Epithelial cell of prostate (primary cell): ENCODE measurements at places on chromosomes 11 and 22.

DNA sequence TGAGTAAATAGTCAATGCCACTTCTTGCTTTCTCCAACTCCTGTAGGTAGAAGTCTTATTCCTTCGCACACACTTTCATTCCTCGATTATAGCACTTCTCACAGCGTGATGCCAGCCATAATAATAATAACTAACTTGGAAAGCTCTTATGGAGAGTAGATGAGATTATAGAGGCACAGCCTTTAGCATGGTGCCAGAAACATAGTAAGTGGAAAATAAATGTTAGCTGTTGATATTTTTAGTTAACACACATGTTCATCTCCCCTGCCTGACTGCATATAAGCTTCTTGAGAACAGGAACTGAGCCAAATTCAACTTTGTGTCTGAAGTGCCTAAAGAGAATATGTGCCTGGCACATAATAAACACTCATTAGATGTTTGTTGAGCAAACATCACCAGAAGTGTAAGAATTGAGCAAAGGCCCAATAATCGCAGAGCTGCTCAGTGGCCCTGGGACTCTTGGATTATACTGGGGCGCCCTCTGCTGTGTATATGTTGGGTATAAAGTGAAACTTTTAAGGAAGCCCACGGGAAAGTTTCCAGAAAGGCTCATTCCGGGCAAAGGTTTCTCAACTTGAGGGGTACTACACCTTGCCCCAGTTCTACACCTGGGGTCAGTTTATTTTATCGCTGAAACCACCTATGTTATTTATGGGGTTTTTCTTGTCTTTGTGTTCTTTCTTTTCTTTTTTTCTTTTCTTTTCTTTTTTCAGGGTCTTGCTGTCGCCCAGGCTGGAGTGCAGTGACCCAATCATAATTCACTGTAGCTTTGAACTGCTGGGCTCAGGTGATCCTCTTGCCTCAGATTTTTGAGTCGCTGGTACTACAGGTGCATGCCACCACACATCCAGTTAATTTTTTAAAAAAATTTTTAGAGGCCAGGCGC, 22.3 kb downstream of the SLN start:
- no peak for DNase-seq

DNA sequence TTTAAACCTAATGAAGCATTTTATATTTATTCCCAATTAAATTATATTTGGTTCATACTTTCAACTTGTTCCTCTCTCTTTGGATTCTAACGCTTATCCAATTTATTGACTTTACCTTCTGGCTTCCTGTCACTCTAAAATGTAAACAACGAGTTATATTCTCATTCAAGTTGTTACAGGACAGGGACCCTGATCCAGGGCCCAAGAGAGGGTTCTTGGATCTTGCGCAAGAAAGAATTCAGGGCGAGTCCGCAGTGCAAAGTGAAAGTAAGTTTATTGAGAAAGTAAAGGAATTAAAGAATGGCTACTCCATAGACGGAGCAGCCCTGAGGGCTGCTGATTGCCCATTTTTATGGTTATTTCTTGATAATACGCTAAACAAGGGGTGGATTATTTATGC, 405.6 kb upstream of the API5 start:
- no peak for DNase-seq

DNA sequence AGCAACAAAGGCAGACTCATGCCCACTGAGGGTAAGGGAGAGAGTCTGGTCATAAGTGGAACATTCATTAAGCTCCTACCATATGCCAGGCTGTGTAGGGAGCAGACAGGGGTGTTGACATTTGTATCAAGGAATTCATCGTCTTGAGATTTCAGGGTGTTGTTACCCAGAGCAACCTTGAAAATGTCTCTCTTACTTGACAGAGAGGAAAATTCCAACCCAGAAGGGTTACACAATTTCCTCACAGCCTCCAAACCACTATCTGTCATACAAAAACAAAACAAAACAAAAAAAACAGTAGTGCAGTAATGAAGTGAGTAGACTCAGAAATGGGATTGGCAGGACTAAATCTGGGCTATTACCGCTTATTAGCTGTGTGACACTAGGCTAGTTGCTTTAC, 113.2 kb downstream of the MIAT start:
- DNase-seq = no peak

DNA sequence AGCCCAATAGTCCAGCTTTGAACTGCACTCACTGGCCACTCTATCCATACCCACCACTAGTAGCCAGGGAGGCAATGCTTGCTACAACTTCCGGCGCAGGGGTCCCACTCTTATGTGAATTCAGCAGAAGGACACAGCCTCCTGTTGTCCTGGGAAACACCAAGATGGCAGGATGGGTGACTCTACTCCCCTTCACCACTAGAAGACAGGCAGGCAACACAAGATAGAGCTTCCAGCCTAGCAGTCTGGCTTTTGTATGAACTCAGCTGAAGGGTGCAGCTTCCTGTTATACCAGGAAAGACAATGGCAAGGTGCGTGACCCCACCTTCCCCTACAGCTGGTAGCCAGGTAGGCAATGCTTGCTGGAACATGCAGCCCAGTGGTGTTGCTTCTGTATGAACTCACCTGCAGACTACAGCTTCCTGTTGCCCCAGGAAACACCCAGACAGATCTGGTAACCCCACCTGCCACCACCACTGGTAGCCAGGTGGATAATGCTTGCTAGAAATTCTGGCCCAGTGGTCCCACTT, 205.2 kb upstream of the KIRREL3 start:
- no peak for DNase-seq

GRCh38 chr11:36296884-36297543, 926 bp downstream of the PRR5L start:
- DNase-seq = no peak

- DNase-seq = no peak
Measured at GRCh38 chr11:66073669-66074068, 3.6 kb downstream of the PACS1 start.

GRCh38 chr11:124115782-124116616, 749 bp downstream of the VWA5A start:
- no peak for DNase-seq

GRCh38 chr11:123429913-123430720, at the start of gene GRAMD1B:
GRAMD1B (plus strand) TSS chr11:123430269; CDS start chr11:123430793, 524 bp downstream.
- DNase-seq = no peak

- no peak for DNase-seq
Measured at GRCh38 chr11:69822676-69823494, 3.7 kb upstream of the FGF3 start.

GRCh38 chr11:92495107-92495793, 270.6 kb downstream of the FAT3 start:
- no peak for DNase-seq

- no peak for DNase-seq
Measured at GRCh38 chr11:19121646-19122045, 4.7 kb downstream of the ZDHHC13 start.

DNA sequence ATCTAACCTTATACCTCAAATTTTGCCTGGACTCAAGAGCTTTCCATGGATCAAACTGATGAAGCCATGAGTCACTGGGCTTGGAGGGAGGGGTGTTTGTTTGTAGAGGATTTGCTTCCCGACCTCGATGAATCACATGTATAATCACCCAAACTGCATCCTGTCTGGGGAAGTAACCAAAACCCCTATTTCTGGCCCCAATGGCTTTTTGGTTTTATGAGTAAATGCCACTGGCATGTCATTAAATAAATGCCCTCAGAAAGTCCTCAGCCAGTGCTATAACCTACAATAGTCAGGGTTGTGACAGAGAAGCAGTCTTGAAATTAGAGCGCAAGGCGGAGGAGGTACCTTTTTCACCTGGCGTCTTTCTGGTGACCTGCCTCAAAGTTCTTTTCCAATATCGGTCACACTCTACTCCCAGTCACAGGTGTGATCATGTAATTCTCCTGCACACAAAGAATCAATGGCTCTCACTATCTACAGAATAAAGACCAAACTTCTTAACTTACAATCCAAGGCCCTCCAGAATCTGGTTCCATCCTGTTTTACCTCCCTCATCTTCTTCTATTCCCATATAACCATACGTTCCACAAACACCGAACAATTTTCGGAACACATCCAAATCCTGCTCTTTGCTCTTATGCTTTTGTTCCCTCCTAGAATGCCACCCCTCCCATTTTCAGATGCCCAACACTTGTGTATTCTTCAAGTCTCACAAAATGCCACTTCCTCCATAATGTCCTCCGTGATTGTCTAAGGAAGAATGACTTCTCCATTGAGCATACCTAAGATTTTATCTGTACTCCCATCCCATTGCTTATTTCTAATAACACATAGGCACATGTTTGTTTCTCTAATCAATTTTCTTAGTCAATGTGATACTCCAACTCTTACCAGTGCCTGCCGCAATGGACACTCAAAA, 81.3 kb upstream of the BLID start:
- peak; percentile 63 for DNase-seq

DNA sequence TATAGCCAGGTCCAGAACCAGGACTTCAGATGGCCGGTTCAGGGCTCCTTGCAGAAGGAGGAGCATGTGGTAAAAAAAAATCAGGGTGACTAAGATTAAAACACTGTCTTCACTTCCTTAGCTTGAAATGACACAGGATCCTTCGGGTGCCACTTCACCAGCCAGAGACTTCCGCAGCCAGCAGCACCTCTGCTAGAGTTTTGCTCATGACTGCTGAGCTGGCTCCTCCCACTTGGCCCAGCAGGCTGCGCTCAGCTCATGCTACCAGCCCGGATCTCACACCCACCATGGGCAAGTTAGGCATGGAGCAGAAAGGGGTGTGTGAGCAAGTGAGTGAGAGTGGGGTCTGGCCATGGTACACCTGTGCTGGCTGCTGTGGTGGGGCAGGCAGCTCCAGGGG, 6.6 kb upstream of the MS4A18 start:
- DNase-seq = no peak

DNA sequence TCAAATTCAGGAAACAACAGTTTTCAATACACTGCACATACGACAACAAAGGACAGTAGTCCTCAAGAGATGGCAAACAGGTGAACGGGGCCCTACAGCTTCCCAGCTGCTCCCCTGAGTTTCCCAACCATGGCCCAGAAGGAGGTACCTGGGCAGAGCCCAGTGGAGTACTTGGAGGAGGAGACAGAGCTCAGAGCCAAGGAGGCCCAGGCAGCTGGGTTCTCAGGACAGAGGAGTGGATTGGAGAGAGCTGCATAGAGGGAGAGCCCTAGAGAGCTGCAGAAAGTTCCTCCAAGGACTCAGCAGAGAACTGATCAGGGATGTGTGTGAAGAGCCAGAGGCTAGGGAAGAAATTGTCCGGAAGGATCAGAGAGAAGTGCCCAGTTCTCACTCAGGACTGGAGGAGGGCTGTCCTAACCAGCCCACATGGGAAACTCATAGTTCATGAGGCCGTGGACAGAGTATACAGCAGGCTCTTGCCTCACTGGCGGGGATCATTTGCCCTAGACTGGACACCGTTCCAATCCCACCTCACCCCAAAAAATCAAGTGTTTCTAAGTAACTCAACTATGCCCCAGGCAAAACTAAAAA, 7.6 kb upstream of the ASCL2 start:
- no peak for DNase-seq

DNA sequence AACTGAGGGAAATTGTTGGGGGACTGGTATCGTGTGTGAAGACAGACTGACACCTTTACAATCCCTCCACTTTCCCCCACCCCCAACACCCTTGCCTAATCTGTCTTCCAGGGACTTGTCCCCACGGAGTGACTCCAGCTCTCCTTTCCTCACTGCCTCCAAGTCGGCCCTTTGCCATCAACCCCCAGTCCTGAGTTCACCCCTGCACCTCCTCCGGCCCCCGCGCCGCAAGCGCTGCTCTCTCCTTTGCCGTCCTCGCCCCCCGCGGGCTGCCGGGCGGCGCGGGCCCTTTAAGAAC, 183 bp upstream of the ABCG4 start:
- DNase-seq = no peak

- DNase-seq = no peak
Measured at GRCh38 chr11:61893981-61894380, 2.6 kb upstream of the FADS3 start.

DNA sequence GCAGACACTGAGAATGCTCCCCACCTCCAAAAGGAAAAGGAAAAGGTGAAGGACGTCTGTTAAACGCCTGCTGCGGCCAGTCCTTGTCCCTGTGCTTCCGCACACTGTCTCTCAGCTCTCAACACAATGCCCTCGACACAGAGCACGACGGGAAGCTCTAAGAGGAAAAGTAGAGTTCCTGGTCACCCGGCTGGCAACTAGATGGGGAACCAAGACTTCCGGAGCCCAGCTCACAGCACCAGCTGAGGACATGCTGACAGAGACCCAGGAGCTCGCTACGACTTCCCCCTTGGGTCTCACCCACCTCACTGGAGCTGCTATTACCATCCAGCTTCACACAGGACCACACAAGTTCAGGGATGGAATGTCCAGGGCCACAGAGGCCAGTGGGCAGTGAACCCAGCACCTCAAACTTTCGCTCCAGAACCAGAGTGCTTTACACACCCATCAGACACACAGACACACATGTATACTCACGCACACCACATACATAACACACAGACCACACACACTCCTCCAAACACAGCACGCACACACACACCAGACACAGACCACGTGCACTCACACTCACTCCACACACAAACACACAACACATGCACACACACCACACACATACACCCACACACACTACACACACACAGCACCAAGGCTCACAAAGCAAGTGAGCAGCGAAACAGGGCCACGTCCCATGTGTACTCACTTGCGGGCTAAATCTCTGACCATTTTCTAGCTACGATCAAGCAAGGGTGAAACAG, 9.6 kb downstream of the SULT4A1 start:
- DNase-seq = no peak

DNA sequence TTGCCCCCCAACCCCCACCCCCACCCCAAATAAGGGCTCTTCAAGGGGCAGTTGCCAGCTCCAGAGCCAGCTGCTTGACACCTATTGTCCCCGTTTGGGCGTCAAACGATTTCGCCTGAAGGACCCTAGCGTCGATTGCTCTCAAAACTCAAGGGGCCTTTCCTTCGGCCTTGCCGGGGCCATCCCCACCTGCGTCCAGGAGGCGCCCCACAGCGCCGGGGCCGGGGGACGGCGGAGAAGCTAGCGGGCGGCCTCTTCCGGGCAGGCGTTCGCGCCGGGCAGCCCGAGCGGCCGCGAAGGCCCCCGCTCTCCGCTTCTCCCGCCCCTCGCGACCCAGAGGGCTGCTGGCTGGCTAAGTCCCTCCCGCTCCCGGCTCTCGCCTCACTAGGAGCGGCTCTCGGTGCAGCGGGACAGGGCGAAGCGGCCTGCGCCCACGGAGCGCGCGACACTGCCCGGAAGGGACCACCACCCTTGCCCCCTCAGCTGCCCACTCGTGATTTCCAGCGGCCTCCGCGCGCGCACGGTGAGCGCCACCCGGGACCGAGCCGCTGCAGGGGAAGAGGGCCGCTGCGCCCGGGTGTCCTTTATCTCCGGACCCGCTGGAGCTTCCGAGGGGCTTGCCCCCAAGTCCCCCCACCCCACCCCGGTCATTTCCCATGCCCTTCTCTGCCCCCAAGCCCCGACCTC, at the start of gene CAPRIN1:
TSS of gene CAPRIN1 (plus strand) at position 383 of the 687 bp plus-strand sequence. CDS start 690 bp downstream, outside the sequence.
- DNase-seq = peak; percentile 49

GRCh38 chr11:501683-502287, 5.3 kb downstream of the RNH1 start:
- no peak for DNase-seq
